Left renal pelvis (tissue), 4 donors: ENCODE measurements at places on chromosomes 12 and 14.

DNA sequence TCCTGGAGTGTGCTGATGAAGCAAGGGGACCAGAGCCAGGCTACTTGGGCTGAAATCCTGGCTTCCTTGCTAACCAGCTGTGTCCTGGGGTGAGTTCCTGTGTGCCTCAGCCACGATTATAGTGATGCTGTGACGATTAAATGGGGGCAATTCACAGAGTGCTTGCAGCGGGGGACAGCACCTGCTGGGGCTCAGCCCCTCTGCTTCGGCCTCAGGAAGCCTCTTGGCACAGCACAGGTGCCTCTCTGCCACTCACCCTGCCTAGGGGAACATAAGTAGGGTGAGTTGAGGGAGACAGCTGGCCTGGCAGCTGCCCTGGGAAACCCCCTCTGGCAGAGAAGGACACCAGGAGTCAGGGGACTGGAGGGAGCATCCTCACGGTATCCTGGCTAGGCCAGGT, 9.4 kb downstream of the KRT80 start:
- no peak for DNase-seq

DNA sequence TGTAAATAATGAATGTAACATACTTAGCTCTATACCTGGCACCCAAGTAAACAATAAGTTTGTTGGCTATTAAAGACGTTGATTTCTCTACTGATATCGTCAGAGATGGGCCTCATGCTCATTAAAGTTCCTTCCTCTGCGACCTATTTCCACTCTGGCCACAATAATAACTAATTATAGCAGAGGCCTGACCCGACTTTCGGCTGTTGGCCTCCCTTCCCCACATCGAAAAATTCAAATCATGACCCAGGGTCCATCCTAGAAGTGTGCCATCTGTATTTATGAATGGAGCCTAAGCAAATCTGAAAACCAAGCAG, 321 bp upstream of the USP30 start:
- no peak for DNase-seq

GRCh38 chr12:32891956-32892355, 4.6 kb downstream of the PKP2 start:
- DNase-seq, result no peak

DNA sequence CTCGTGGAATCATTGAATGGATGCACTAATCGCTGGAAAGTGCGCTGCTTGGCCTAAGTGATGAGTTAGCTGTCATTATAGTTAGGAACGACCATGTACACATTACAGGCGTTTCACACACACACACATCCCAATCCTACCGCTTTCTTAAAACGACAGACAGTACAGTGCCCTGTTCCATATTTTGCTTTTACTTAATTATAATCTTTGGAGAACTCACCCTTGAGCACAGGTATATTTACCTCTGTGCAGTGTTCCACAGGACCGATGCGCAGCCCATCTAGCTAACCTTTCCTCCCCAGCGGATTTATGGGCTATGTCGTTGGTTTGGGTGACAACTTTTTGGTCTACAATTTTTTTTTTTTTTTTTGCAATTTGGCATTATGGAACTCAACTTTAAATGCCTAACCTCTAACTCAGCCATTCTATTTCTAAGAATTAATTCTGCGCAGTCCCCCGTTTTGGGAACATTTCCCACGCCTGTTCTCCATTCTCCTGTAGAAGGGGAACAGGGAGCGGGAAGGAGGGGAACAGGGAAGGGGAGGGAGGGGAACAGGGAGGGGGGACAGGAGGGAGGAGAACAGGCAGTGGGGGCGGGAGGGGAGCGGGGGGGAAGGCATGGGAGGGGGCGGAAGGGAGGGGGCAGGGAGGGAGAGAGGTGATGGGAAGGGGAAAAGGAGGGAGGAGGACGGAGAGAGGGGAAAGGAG, 663 bp upstream of the ULK1 start:
- DNase-seq, result no peak

- DNase-seq, result no peak
These were observed 8.2 kb upstream of the CHURC1 start for GRCh38 chr14:64906022-64906421.

DNA sequence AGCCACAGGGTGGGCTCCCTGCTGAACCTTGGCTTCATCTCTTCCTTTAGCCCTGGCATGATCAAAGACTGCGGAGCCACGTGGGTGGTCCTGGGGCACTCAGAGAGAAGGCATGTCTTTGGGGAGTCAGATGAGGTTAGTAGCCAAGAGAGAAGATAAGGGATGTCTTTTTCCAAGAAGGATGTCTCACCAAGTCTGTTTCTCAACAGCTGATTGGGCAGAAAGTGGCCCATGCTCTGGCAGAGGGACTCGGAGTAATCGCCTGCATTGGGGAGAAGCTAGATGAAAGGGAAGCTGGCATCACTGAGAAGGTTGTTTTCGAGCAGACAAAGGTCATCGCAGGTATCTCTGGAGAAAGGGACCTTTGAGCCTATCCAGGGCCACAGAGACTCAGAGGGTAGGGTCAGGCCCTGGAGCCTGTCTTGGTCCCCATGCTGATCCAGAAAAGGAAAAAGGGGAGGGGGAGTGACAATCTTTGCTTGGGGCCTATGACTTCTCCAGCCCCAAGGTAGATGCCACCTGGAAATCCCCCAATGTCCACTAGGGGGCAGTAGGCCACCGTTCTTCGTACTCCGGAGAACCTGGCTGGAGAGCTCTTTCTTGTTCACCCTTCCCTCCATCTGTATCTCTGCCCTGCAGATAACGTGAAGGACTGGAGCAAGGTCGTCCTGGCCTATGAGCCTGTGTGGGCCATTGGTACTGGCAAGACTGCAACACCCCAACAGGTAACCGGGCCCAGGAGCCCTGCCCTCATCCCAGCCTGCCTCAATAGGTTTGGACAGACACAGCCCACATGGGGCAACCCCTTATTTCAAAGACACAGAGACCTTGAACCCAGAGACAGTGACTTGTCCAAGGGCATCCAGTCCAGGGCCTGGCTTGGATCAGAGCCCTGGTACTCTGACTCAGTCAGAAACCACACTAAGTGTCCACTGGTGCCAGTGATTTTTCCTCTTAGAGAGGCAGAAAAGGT, 2.0 kb downstream of the TPI1 start:
- no peak for DNase-seq

- no peak for DNase-seq
These were observed 42.0 kb downstream of the PPP1R36 start for GRCh38 chr14:64591809-64592208.

DNA sequence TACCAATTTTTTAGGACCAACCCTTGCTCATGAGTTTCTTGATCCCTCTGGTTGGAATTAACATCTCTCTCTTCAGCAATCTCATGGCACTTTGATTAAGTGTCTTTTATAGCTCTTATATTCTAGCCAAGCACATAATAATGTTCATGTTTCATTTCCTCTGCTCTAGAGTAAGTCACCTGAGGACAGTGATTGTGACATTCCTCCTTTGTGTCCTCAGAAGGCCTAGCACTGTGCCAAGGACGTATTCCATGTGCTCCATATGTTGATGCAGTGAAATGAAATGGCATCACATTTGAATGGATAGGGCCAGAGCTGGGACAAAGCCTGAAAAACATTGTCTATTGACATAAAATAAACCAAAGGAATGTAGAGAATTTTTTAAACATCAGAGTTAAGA, 322.8 kb upstream of the PRICKLE1 start:
- no peak for DNase-seq

DNA sequence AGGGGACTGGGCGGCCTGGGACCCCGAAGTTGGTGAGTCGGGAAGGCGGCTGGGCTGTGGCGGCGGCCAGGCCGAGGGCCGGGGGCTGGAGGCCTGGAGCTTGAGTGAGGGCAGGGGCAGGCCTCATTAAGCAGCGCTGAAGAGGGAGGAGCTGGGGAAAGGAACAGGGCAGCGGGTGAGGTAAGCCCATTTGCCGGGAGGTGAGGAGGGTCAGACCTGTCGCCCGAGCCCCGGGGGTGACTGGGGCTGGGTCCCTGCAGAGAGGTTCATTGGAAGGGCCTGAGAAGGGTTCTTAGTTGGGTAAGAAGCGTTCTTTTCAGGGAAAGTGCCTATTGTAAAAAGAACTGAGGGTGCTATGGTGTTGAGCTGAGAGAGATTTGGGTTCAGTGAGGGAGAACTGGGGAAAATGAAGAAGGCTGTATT, 441 bp downstream of the RAB5B start:
- no peak for DNase-seq

GRCh38 chr12:100984796-100985195, 190.2 kb downstream of the ANO4 start:
- DNase-seq, result no peak

DNA sequence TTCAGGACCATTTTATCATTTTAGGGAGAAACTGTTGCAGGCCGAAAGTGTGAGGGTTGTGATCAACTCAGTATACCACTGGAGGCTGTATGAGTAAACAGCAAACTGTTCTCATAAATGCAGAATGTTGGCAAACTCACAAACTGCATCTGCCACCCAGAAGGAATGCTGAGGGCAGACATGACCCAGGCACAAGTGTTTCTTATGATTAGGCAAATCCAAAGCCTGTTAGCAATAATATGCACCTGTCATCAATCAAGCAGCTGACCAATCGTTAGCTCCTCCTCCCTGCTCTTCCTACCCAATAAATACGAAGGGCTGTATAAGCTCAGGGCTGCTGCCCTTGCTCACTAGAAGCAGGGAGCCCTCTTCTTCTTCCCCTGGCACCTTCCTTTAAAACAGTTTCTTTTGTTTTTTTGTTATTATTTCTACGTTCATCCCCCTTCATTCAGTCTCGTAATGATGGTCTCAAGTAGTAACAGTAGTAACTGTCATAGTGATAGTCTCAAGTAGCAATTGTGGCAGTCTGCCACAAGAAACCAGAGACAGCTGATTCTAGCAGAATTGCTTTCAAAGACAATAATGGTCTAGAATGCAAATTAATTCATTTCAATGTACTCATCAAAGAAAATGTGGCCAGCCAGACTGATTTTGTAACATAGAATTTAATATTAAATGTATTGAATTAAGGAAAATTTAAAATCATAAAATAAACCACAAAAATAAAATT, 15.2 kb upstream of the CCDC175 start:
- DNase-seq, result no peak

DNA sequence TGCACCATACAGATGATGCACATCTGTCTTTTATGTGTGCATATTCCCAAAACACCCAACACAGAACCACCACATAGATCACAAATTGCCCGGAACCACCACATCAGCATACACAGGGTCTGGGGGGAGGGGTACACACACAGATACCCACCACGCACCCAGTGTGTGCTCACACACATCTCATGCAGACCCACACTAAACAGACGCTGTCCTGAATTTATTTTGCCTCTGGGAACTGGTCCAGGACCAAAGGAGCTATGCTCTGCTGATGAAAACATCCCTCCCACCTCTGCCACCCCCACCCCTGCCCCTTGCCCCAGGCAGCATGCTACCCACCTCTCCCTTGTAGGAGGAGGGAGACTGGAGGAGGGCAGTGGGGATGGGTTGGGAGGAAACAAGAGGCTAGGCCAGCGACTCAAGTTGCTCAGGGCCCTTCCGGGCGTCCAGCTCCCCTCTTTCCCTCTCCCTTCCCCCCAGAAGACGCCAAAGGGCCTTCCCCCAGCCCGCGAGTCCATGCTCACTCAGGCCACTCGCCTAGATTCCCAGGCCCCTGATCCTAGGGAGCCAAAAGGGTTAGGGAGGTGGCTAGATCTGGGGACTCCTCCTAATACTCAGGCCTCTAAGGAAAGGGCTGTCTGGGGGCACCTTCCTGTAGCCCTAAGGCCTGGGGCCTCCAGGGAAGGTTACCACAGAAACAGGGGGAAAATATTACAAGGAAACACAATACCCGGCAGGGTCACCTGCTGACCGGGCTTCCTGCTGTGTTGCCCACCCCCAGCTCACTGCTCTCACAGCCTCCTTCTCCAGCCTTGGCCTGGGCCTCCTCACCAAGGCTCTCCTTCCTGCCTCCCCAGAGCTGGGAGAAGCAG, 3.1 kb downstream of the HDAC7 start:
- no peak for DNase-seq

DNA sequence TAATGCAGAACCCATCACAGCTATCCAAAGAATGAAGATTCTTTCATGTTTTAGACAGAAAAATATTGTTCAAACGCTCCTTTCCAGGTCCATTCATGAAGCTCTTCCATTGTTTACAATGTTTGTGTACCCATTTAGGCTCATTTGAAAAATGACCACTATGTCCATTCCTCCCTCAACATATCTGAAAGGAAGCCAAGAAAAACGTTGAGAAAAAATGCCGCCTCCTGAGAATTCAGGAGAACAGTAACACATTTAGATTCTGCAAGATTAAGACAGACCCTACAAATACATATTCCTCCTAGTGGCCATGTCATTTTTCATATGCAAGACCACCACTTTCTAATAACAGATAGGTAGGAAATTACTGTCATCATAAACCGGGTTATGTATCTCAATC, 124.4 kb downstream of the SLC25A21 start:
- DNase-seq, result no peak
